Cardiac muscle cell (in vitro differentiated cells and primary cell): ENCODE measurements at places on chromosomes 3 and 15. TPM values are rescaled to one million over a fixed set of nuclear protein-coding genes. Genes with fewer than 3 reads are reported as not detected.

C15orf40 gene
- total RNA-seq: 11.5 and 12.8 TPM in 2 replicates

DNA sequence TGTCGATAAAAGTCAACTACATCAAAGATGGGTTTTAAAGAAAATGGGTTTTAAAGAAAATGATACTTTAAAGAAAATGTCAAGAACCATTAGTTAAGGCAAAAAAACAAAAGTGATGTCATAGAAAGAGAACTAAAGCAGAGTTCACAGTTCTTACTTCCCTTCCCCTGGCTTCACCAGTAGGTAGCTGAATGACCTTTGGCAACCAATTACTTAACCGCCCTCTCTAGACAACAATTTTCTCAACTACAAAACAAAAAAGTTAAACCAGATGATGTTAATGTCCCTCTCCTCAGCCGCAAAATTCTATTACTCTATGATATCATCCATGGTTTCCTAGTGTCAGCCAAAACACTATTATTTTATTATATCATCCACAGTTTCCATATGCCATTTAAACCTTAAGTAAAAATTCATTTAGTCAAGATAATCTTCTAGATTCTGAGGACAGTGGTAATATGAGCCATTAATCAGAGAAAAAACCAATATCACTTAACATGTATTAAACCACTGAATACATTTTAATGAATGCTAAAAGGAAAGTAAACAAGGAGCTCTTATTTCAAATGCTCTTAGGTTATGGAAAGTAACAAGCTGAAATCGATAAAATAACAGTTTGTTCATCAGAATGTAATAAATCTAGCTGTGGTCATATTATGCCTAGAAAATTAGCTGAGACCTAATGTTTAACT is 13.1 kb downstream of the RYK start:
- no peak overlapping the region for H3K4me3 ChIP-seq
- no peak for DNase-seq
- peaks cover 23% of the 10 kb centered on the region for H3K4me1 ChIP-seq
- H3K27me3 ChIP-seq: no peaks in the 10 kb centered on the region

SCG5 gene
- 9.0 and 14.4 TPM in 2 replicates for total RNA-seq

EHHADH gene
- total RNA-seq: 5.4 and 7.7 TPM in 2 replicates

- peaks cover 12% of the 10 kb centered on the region for H3K4me1 ChIP-seq
- H3K36me3 ChIP-seq: peaks cover 11% of the 10 kb centered on the region
- H3K27ac ChIP-seq: no peak overlapping the region
- H3K4me3 ChIP-seq: no peak overlapping the region
- H3K27me3 ChIP-seq: no peaks in the 10 kb centered on the region
- DNase-seq: no peak
These were observed 18.3 kb downstream of the GXYLT2 start for GRCh38 chr3:72906154-72906553.

GPR156 gene
- 0.18 and 0.36 TPM in 2 replicates for total RNA-seq

GOLGA8J gene
- not detected in 2 replicates for total RNA-seq

DNA sequence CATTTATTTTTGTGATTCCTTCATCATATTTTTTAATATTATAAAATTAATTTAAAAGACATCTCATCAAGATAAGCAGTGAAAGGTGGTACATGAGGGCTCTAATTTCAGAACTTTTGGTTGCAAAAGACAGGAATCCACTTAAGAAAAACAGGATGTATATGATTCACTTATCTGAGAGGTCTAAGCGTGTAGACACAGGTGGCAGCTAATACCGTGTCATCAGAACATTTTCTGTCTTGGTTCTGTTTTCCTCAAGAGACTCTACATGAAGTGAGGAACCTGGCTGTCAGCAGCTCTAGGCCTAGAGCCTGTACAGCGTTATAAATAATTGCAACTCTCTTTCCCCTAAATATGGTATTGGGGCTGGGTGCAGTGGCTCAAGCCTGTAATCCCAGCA is 433.7 kb upstream of the NAALADL2 start:
- no peak for DNase-seq
- no peaks in the 10 kb centered on the region for H3K36me3 ChIP-seq
- no peak overlapping the region for H3K27ac ChIP-seq
- no peaks in the 10 kb centered on the region for H3K4me1 ChIP-seq

SLC24A5 gene
- not detected in 2 replicates for total RNA-seq

KNG1 gene
- total RNA-seq: not detected in 2 replicates

DNA sequence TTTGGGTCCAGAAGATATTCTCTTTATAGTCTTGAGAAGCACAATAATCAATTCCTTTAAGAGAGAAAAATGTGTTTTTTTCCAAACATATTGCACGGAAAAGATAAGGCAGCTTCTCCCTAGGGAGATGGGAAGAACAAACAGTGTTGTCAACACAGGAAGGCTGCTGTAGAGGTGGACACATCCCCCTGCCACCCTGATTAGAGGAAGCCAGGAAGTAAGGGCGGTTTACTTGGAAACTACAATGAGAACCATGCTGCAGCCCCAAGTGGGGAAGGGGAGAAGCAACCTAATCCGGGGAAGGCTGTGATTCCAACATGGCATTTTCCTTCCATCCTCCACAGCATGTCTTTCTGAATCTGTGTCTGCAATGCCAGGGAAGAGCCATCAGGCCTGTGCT is 256.9 kb upstream of the TGFBR2 start:
- no peaks in the 10 kb centered on the region for H3K36me3 ChIP-seq
- no peak overlapping the region for H3K27ac ChIP-seq
- H3K4me3 ChIP-seq: no peak overlapping the region
- peaks cover 18% of the 10 kb centered on the region for H3K4me1 ChIP-seq
- DNase-seq: no peak

- peak; percentile 25 for DNase-seq
- no peaks in the 10 kb centered on the region for H3K36me3 ChIP-seq
- no peaks in the 10 kb centered on the region for H3K27me3 ChIP-seq
- H3K4me1 ChIP-seq: no peaks in the 10 kb centered on the region
- no peak overlapping the region for H3K4me3 ChIP-seq
These were observed 121.1 kb downstream of the OXSM start for GRCh38 chr3:25910997-25911396.

DNA sequence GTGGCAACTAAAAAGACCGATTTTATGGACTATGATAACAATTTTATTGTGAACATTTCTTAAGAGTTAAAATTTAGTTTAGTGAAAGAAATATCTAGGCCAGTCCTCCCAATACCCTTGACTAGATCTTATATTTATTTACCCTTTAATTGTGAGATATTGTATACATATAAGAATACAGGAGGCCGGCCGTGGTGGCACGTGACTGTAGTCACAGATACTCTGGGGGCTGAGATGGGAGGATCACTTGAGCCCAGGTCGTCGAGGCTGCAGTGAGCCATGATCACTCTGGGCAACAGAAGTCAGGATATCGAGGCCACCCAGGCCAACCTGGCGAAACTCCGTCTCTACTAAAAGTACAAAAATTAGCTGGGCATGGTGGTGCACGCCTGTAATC is 756 bp upstream of the RMDN3 start:
- H3K36me3 ChIP-seq: peaks cover under 1% of the 10 kb centered on the region
- no peaks in the 10 kb centered on the region for H3K4me1 ChIP-seq
- H3K4me3 ChIP-seq: peak overlapping the region; percentile 77
- DNase-seq: no peak
- no peaks in the 10 kb centered on the region for H3K27me3 ChIP-seq

GRCh38 chr3:124168271-124168670 is 176.3 kb upstream of the ROPN1 start:
- H3K27me3 ChIP-seq: peaks cover 9% of the 10 kb centered on the region
- no peak for DNase-seq
- H3K4me1 ChIP-seq: no peaks in the 10 kb centered on the region
- H3K4me3 ChIP-seq: no peak overlapping the region
- no peak overlapping the region for H3K27ac ChIP-seq
- no peaks in the 10 kb centered on the region for H3K36me3 ChIP-seq

DNA sequence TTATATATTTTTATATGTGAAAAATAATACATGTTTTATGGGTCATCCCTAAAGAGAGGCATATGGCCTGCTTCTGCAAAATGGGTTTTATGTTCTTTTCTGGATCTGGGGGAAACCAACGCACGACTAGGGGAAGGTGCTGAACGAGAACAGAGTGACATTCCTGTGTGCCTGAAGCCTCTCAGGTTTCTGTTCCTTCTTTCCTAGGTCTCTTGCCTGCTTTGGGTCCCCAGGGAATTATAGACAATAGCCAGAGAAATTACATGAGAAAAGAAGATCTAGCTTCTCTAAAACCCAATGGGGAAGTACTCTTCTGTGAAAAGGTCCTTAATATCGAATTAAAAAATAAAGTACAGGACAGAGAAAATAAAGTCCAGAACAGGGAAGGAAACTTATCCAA is 66.5 kb downstream of the IGSF11 start:
- no peak overlapping the region for H3K4me3 ChIP-seq
- H3K4me1 ChIP-seq: peaks cover 15% of the 10 kb centered on the region
- no peak overlapping the region for H3K27ac ChIP-seq
- no peaks in the 10 kb centered on the region for H3K27me3 ChIP-seq
- H3K36me3 ChIP-seq: no peaks in the 10 kb centered on the region
- DNase-seq: no peak

STRIT1 gene
- total RNA-seq: not detected in 2 replicates

DNA sequence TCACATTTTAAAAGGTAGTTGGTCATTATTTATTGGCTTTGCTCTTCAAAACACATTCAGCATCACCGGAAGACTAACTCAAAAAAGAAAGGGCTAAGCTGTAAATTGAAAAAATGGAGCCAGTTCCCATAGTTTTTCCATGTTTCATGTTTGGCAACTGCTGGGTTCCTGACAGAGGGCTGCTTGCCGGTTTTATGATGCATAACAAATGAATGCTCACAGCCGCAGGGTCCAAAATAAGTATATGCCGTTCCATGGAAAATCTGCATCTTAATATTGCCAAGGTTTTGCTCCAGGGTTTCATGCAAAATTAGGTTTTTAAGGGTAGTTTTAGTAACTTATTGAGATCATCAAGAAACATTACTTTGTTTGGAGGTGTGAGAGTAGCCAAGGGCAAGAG is 15.8 kb downstream of the SLC12A1 start:
- H3K27ac ChIP-seq: no peak overlapping the region
- DNase-seq: no peak
- no peak overlapping the region for H3K4me3 ChIP-seq
- H3K27me3 ChIP-seq: no peaks in the 10 kb centered on the region
- no peaks in the 10 kb centered on the region for H3K36me3 ChIP-seq

DNA sequence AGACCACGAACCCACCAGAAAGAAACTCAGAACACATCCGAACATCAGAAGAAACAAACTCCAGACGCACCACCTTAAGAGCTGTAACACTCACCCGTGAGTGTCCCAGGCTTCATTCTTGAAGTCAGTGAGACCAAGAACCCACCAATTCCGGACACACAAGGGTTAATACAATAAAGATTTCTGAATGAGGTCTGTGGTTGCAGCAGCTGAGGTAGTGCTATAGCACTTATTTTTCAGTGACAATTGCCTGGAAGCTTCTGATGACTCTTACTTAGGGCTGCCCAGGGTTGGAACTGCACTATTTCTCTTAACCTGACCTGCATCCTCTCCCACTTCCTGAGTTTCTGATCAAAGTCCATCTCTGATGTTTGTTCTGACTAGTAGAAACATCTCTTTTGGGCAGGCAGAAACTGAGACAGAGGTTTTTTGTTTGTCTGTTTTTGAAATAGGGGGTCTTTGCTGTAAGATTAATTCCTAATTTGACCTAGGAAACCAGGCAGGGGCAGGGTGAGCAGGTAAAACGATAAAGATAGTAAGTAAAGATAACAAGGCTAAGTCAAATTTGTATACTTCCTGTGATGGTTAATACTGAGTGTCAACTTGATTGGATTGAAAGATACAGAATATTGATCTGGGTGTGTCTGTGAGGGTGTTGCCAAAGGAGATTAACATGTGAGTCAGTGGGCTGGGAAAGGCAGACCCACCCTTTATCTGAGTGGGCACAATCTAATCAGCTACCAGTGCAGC is 169.1 kb downstream of the GAP43 start:
- H3K27me3 ChIP-seq: no peaks in the 10 kb centered on the region
- no peak for DNase-seq
- no peaks in the 10 kb centered on the region for H3K4me1 ChIP-seq
- no peaks in the 10 kb centered on the region for H3K36me3 ChIP-seq
- no peak overlapping the region for H3K4me3 ChIP-seq

DNA sequence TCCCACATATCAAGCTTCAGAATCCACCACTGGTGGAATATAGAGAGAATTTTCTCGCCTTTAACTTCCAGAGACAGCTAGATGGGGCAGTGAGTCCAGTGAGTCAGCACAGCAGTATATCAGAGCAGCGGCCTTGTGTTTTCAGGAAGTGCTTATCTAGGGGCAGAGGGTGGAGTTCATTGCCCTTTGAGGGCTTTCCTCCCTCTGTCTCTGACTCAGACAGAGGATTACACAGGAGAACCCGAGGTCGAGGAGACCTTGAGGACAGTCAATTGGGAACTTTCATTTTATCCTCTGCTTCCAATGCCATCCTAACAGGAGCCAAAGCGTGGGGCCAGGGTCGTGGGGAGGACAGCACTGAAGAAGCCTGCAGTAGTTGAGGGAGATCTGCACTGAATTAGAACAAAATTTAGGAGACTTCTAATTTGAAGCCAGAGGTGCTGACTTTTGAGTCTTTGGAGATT is 109.6 kb upstream of the UMPS start:
- H3K27ac ChIP-seq: peak overlapping the region; percentile 67
- H3K36me3 ChIP-seq: no peaks in the 10 kb centered on the region
- H3K4me3 ChIP-seq: no peak overlapping the region
- no peak for DNase-seq
- peaks cover 29% of the 10 kb centered on the region for H3K4me1 ChIP-seq

MYLK gene
- 2.0 and 4.8 TPM in 2 replicates for total RNA-seq

RPSA gene
- 1,073 and 1,090 TPM in 2 replicates for total RNA-seq

- no peak overlapping the region for H3K4me3 ChIP-seq
- H3K27me3 ChIP-seq: no peaks in the 10 kb centered on the region
- no peaks in the 10 kb centered on the region for H3K36me3 ChIP-seq
- DNase-seq: no peak
- H3K4me1 ChIP-seq: no peaks in the 10 kb centered on the region
These were observed 242.6 kb upstream of the AGTR1 start for GRCh38 chr3:148455098-148455497.

- no peaks in the 10 kb centered on the region for H3K4me1 ChIP-seq
- DNase-seq: no peak
- H3K4me3 ChIP-seq: no peak overlapping the region
These were observed 347.5 kb upstream of the TMCO5A start for GRCh38 chr15:37586976-37587375.

CPA3 gene
- total RNA-seq: not detected in 2 replicates

MOBP gene
- not detected in 2 replicates for total RNA-seq

DNA sequence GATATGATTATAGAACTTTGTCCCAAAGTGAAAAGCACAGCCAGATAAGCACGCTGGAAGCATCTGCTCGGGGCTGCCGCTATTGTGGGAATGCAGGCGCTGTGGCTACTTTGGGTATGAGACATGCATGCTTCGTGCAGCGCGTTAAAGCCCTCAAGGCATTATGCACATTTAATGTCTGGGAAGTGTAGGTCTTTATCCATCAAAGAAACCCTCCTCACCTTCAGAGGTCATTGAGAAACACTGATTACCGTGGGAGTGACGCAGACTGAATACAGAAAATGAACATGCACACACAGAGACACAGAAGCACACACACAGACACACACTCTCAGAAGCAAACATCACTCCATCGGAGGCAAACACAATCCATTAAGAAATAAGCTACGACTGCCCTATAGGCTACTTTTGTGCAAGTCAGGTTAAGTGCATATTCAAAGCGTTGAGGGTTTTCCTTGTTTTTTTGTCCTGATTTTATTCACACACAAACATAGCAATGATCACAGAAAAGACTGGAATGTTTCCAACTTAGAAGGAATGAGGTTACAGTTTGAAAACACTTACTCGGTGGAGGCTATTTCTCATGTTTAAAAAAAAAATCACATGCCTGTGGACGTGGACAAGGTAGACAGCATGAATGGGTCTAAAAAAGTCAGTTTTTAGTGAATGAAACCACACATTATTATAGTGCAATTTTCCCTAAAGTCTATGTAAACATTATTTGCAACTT is 68.5 kb downstream of the PLCH1 start:
- H3K36me3 ChIP-seq: no peaks in the 10 kb centered on the region
- DNase-seq: peak; percentile 19
- peaks cover 2% of the 10 kb centered on the region for H3K4me1 ChIP-seq
- no peak overlapping the region for H3K4me3 ChIP-seq
